ENCODE measurements at places on chromosomes 13 and 19. TPM values are rescaled to one million over a fixed set of nuclear protein-coding genes. Genes with fewer than 3 reads are reported as not detected.

The PLK5 gene
- not detected for total RNA-seq

The NKPD1 gene
- not detected for total RNA-seq

The ARRDC5 gene
- 0.83 TPM for total RNA-seq

The DKKL1 gene
- 0.92 TPM for total RNA-seq

The KIR3DL3 gene
- not detected for total RNA-seq

The NTN5 gene
- total RNA-seq: 0.24 TPM

The COMP gene
- total RNA-seq: 2.3 TPM
